Urothelium cell line (cell line): ENCODE measurements at places on chromosomes 6 and 20.

- DNase-seq, result no peak
Observed at GRCh38 chr20:51375561-51375960, 167.0 kb downstream of the NFATC2 start.

- DNase-seq, result no peak
Observed at GRCh38 chr20:20412750-20413149, 44.8 kb downstream of the INSM1 start.

DNA sequence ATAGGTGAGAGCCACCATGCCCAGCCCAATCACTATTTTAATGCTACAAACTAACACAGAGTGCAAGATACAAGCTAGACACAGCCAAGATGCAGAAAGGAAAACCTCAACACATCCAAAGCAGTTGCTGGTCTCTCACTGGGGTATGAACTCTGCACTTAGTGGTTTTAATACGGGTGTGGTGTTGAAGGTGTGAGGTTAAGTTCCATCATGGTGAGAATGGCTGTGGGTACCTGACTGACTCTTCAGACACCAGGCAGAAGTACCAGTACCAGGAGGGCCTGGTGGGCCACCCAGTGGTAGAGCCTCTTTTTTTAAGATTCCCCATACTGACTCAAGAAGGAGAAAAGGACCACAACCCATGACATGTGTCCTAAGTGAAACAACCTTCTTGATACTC lies 13.0 kb downstream of the GNAS-AS1 start:
- no peak for DNase-seq

- no peak for DNase-seq
Observed at GRCh38 chr20:47733892-47734291, 51.4 kb downstream of the SULF2 start.

GRCh38 chr6:30818391-30818841 lies 65.9 kb upstream of the DDR1 start:
- no peak for DNase-seq

DNA sequence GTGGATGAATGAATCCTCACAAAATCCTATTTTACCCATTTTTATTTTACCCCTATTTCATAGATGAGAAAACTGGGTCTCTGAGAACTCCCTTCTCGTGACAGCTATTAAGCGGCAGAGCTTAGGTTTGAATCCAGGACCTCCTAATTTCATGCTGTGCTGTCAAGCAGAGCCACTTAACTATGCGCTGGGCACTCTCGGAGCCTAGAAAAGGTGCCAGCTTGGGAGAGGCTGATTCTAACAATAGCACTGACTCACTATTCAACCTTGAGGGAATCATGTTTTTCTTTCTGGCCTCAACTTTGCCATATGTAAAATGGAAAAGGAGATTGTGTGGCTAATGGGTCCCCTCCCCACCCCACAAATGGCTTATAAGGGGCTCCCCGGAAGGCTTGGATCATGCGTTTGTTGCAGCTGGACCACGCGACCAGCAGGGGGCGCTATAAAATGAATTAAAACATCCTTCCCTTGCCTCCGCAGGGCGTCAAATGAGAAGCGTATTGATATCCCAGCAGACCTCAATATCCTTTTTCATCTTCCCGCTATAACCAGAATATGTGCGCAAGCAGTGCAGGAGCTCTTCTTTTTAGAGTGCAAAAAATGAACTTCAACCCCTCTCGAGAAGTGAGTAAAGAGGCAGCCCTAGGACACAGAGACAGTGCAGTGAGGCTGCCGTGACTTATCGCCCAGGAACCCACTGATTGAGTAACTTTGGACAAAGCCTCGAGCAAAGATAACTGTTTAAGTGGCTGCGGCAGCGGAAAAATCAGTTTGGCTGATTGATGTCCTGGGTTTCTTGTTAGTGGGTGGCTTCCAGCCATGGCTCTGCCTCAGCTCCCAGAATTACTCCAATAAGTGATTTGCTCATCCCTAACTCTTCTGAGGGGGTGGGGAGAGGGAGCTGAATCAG lies 12.8 kb upstream of the PDYN start:
- no peak for DNase-seq
